Esophagus mucosa (tissue), 1 donor: ENCODE measurements at places on chromosomes 1 and 21. TPM values are rescaled to one million over a fixed set of nuclear protein-coding genes. Genes with fewer than 3 reads are reported as not detected.

DNA sequence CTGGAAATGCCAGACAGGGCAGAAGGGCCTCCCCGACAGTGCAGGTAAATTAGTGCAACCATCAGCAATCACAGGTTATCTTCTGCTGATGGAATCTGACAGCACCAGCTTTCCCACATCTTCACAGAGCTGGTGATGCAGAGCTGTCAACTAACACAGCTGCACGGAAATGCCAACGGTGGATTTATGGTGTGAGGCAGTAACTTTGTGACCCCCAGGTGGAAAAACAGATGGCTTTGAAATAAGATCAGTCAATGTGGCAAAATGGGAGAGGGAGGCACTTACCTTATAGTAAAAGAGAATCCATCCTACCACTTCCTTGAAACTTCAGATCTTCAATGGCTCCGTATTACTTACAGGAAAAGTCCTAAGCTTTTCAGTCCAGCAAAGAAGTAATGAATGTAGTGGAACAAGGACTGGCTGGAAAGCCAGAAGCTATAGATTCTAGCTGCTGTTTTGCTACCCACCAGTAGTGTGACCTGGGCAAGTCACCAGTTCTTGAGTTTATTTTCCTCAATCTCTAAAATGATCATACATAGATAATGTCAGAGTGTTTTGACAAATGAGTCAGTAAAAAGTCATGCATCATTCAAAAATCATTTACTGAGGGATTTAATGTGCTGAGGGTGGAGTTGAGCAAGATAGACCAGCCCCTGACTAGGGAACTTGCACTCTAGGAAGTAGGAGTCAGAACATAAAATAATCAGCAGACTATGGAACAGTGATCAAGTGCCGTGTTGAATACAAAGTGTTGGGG lies 245.7 kb upstream of the JUN start:
- peak; percentile 70 for ATAC-seq

DNA sequence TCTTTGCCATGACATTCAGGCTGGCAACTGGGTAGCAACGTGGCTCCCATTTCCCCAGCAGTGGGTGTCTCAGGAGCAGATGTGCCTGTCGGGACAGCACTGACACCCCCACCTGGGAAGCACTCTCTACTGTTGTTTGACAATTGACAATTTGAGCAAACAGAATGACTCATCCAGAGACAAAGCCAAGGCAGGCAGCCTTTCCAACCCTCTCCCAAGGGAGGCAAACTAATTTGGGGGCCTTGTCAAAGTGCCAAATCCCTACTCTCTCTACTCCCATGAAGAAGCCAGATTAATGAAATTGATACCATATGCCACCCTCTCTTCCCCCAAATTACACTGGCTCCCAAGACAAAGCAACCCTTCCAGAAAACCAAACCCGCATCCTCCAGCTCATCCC lies 65.6 kb downstream of the GRIK3 start:
- no peak for ATAC-seq

DNA sequence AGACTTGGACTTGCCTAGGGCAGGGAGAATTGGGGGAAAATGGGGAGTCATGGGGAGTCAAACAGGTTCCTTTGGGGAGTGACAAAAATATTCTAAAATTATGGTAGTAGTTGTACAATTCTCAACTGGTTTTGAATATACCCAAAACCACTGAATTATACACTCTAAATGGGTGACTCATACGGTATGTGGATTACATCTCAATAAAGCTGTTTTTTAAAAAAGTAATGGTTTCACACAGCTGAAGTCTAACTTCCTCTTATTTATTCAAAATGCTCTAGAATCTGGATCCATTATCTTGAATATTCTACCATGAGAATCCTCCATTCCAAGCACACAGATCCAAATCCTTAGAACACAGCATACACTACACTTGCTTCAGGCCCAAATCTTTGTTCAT lies 11.1 kb downstream of the EIF4G3 start:
- ATAC-seq = no peak

SPRR2F gene
- total RNA-seq = 198 TPM

DNA sequence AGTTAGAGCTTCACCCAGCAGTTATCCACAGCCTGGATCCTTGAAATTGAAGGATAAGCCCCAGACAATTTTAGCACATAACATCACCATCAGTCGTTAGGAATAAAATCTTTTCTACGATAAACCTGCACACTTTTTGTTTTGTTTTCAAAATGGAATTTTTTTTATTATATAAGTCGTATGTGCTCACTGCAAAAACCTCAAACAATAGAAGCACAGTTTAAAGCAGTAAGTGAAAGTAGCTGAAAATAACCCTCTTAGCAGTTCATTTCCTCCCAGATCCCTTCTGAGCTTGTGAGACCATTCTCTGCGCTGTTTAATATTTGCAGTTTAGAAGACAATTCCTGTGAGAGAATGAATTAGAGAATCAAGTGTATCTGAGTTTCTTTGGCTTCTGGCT lies 38.3 kb downstream of the ELK4 start:
- no peak for ATAC-seq

GRCh38 chr1:203038217-203038741 lies 12.0 kb downstream of the PPFIA4 start:
- peak; percentile 9 for ATAC-seq
